ENCODE measurements at places on chromosomes 6 and 20.

DNA sequence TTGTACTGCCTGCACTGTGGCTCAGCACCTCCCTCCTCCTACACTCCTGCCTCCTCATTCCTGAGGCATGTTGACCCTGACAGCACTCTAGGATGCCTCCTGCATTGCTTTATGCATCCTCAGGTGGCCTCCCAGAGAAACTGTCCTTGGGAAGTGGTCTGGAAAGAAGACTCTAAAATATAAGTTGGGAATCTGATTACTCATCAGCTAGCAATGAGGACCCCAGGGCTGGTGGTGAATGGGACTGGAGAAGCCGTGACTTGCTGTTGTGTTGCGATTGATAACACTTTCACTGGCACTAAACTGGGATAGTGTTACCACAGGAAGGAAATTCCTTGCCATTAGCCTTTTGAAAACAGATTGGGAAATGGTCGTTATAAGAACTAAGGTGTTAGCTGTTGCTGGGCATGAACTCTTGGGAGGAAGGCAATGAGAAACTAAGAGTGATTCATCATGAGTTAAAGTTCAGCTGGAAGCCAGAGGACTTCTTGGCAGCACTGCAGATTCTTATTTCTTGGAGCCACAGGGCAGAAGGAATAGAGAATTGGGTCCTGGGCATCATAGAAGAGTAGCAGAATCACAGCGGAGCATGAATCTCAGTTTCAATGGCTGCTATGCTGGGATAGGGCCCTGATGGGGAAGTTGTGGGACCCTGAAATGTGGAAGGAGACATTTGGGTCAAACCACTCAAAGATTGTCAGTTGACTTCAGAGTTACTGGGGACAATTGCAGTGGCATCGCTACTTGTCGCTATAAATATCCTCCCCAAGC, 10.1 kb upstream of the SIRPD start:
- no peak for DNase-seq
- H3K4me1 ChIP-seq, result no peaks in the 10 kb centered on the region
- H3K27ac ChIP-seq, result no peak overlapping the region

DNA sequence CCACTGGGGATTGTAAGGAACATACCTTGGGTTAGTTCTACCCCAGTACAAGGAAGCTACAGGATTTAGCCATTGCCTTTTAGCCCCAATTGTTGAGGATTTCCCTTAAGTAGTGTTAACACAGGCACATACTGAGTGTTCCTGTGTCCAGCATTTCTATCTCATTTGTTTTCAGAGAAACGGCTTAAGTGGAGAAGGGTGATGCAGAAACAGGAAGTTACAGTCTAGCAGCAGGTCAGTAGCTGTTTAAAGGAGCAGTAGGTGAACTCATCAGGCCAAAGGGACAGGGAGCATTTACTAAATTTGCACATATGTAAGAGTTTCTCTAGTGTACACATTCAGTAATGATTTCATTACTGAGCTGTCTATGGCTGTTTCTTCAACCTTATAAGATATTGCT, 644.2 kb upstream of the GJE1 start:
- no peak overlapping the region for H3K27ac ChIP-seq
- H3K4me3 ChIP-seq, result no peak overlapping the region
- H3K36me3 ChIP-seq, result no peaks in the 10 kb centered on the region
- no peaks in the 10 kb centered on the region for H3K27me3 ChIP-seq
- peaks cover 16% of the 10 kb centered on the region for H3K4me1 ChIP-seq
- DNase-seq, result peak; percentile 15

DNA sequence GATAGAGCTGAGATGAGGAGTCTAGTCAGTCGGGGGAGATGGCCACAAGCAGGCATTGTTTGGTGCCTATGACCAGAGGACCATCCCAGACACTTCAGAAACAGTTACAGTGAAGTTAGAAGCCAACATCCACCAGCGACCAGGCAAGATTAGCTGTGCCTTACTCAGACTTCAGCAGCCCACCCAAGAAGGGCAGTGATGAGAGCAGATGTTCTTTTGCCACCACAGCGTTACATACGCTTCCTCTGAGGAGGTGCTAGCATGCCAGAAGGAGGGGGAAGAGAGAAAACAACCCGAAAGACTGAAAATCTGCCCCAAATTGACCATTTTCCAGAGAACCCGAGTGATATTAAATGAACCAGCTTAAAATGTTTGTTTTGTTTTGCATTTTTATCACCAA, 186.8 kb downstream of the PRL start:
- H3K27ac ChIP-seq, result peak overlapping the region; percentile 37
- peaks cover 38% of the 10 kb centered on the region for H3K4me1 ChIP-seq
- no peaks in the 10 kb centered on the region for H3K27me3 ChIP-seq
- H3K36me3 ChIP-seq, result no peaks in the 10 kb centered on the region
- DNase-seq, result peak; percentile 82

DNA sequence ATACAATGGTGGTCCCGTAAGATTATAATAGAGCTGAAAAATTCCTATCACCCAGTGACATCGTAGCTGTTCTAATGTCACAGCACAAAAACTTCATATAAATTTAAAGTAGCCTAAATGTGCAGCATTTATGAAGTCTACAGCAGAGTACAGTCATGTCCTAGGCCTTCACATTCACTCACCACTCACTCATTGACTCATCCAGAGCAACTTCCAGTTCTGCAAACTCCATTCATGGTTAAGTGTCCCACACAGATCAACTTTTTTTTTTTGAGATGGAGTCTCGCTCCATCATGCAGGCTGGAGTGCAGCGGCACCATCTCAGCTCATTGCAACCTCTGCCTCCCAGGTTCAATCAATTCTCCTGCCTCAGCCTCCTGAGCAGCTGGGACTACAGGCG, 20.9 kb upstream of the KCNG1 start:
- DNase-seq, result no peak
- H3K36me3 ChIP-seq, result no peaks in the 10 kb centered on the region
- peaks cover 5% of the 10 kb centered on the region for H3K4me1 ChIP-seq
- H3K4me3 ChIP-seq, result no peak overlapping the region
- no peak overlapping the region for H3K27ac ChIP-seq

GRCh38 chr6:13559968-13560650, 14.3 kb upstream of the SIRT5 start:
- no peak overlapping the region for H3K4me3 ChIP-seq
- H3K36me3 ChIP-seq, result no peaks in the 10 kb centered on the region
- DNase-seq, result no peak
- no peak overlapping the region for H3K27ac ChIP-seq
- H3K4me1 ChIP-seq, result no peaks in the 10 kb centered on the region

GRCh38 chr6:142906945-142907470, 38.0 kb downstream of the HIVEP2 start:
- peaks cover 25% of the 10 kb centered on the region for H3K4me1 ChIP-seq
- no peak overlapping the region for H3K27ac ChIP-seq
- no peaks in the 10 kb centered on the region for H3K36me3 ChIP-seq
- H3K27me3 ChIP-seq, result no peaks in the 10 kb centered on the region

DNA sequence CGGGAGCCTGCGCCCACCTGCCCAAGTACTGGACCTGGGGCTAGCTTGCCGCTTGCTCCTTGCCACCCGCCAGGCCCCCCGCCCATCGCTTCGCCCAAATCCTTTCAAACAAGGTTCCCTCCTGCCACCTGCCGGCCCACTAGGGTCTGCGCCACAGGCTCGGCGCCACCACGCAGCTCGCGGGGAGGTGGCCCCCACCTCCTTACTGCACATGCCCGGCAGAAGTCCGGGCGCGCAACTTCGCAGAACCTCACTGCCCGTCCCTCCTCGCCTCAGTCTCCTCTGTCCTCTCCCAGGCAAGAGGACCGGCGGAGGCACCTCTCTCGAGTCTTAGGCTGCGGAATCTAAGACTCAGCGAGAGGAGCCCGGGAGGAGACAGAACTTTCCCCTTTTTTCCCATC, 11.2 kb downstream of the GNAS-AS1 start:
- H3K4me1 ChIP-seq, result peaks cover 18% of the 10 kb centered on the region
- H3K27me3 ChIP-seq, result peaks cover 39% of the 10 kb centered on the region
- DNase-seq, result peak; percentile 72

- H3K4me1 ChIP-seq, result no peaks in the 10 kb centered on the region
- DNase-seq, result no peak
- no peaks in the 10 kb centered on the region for H3K27me3 ChIP-seq
- H3K27ac ChIP-seq, result no peak overlapping the region
- H3K4me3 ChIP-seq, result no peak overlapping the region
These were observed 140.6 kb downstream of the ZNF217 start for GRCh38 chr20:53453076-53453475.

- DNase-seq, result peak; percentile 6
- peaks cover 4% of the 10 kb centered on the region for H3K27me3 ChIP-seq
- H3K4me3 ChIP-seq, result no peak overlapping the region
- H3K36me3 ChIP-seq, result no peaks in the 10 kb centered on the region
These were observed 610.3 kb downstream of the RNF144B start for GRCh38 chr6:18997375-18997826.

DNA sequence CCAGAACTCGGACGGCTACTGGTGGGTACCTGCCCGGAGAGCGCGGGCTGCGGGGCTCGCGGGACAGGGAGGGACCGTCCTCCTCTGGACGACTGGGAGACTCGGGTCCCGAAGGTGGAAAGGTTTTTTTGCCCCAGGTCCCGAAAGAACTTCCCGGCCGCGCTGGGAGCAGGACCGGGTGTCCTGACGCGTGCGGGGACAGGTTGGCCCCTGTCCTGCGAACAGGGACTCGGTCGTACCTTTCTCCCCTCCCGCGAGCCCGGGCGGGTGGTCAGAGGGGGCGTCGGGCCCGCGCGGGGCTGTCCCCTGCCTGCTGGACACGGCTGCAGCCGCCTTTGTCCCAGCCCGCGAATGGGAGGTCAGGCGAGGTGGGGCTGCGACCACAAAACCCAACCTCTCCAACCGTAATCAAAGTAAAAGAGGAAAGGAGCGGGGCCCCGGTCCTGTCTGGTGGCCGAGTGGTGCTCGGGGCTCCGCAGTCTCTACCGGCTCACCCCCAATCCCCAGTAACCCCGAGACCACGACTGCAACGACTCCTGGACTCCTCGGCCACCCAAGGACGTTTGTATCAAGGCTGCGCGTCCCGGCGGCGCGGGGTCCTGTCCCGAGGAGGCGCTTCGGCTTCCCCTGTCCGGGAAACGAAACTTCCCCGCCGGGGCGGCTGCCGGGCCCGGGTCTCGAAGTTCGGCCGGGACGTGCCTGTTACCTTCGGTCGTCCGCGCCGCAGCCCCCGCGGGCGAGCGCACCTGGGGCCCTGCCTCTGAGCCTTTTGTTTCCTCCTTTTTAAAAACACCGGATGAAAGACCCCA, 798 bp downstream of the DSP start:
- H3K4me1 ChIP-seq, result peaks cover 18% of the 10 kb centered on the region
- peak; percentile 24 for DNase-seq
- H3K27me3 ChIP-seq, result peaks cover 88% of the 10 kb centered on the region
- peak overlapping the region; percentile 29 for H3K4me3 ChIP-seq
- H3K36me3 ChIP-seq, result no peaks in the 10 kb centered on the region
- H3K27ac ChIP-seq, result no peak overlapping the region

DNA sequence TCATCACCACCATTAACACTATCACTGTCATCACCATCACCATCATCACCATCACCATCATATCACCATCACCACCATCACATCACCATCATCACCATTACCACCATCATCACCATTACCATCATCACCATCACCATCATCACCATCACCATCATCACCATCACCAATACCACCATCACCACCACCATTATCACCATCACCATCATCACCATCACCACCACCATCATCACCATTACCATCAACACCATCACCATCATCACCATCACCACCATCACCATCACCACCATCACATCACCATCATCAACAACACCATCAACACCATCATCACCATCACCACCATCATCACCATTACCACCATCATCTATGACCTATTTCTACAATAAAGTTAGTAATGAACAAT, 86.1 kb upstream of the PDE10A start:
- no peak overlapping the region for H3K27ac ChIP-seq
- no peak overlapping the region for H3K4me3 ChIP-seq

- no peaks in the 10 kb centered on the region for H3K36me3 ChIP-seq
- DNase-seq, result no peak
- no peaks in the 10 kb centered on the region for H3K4me1 ChIP-seq
- no peak overlapping the region for H3K4me3 ChIP-seq
- H3K27me3 ChIP-seq, result no peaks in the 10 kb centered on the region
- no peak overlapping the region for H3K27ac ChIP-seq
These were observed 60.2 kb downstream of the NOL4L start for GRCh38 chr20:32524829-32525501.

- no peak overlapping the region for H3K27ac ChIP-seq
- no peak for DNase-seq
- H3K4me1 ChIP-seq, result peaks cover 9% of the 10 kb centered on the region
- no peaks in the 10 kb centered on the region for H3K27me3 ChIP-seq
- H3K4me3 ChIP-seq, result no peak overlapping the region
These were observed 369.3 kb downstream of the GRIK2 start for GRCh38 chr6:101762851-101763250.

DNA sequence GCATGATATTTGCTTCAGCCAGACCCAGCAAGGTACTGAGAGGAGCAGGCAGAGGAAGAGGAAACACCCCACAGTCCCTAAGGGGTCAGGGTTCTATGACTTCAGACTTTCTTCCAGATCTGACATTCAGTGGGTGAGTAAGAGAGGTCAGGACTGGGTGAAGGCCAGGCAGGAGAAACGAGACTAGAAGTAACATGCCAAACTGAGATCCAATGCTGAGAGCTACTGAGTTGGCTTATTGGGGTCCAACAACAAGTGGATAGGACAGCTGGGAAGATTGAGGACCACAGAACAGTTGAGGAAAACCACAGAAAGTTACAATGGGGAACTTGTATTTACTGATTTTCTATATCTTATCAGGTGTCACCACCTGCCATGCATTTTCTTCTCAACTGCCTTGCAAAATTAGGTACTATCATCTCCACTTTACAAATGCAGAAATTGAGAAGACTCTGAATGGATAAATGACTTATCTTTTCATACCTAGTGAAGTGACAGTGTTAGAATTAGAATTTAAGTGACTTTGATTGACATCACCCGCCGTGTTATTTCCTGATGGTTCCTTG, 43.8 kb upstream of the HIVEP1 start:
- H3K27me3 ChIP-seq, result no peaks in the 10 kb centered on the region
- H3K36me3 ChIP-seq, result no peaks in the 10 kb centered on the region
- no peak for DNase-seq
- no peak overlapping the region for H3K27ac ChIP-seq
- H3K4me1 ChIP-seq, result peaks cover 51% of the 10 kb centered on the region

DNA sequence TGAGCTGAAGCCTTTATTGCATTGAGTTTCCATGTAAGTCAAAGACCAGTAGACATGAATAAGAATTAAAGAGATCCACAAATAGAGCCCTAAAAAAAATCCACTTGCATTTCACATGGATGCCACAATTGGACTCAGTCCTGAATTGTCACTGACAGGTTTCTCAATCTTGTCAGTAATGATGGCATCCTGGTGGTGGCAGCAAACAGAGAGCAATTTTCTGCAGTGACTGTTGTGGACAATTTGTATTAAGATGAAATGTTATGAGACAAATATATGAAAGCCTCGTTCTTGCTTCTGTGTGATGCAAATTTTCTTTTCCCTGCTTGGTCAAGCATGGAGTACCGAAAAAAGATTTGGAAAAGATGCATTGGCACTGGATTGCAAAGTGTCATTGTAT, 278.9 kb downstream of the SAMD5 start:
- H3K27ac ChIP-seq, result no peak overlapping the region
- DNase-seq, result no peak
- H3K4me1 ChIP-seq, result peaks cover 3% of the 10 kb centered on the region
- H3K4me3 ChIP-seq, result no peak overlapping the region
- H3K36me3 ChIP-seq, result no peaks in the 10 kb centered on the region
- no peaks in the 10 kb centered on the region for H3K27me3 ChIP-seq
